ENCODE measurements at places on chromosomes 5 and 9.
A peak's percentile ranks its signal among the peaks of the same experiment; 100 is the strongest.

GRCh38 chr5:10250806-10251276 is 761 bp downstream of the CCT5 start:
- no peak for DNase-seq

DNA sequence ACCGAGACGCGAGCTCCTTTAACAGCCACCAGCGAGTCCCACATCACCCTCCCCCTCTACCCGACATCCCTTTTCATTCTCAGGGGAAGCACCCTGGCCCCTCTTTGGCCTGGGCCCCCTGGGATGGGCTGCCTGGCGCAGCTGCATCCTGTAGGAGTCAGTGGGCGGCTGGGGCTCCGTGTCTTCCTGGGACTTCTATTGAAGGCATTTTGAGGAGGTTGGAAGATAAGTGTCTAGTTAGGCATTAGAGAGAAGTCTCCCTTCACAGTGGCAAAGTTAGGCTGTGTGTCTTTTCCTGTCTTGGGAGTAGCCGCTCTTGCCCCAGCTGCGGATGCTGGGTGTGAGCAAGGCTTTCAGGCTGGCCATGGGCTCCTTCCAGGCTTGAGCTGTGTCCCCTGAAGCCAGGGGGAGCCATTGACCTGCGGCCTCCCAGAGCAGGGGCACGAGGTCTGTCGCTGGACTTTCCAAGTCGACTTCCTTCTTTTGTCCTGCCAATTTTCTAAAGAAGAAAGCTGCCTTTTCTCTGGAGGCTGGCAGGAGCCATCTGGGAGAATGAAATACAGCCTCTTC is 18.6 kb upstream of the NKD2 start:
- DNase-seq, result no peak

GRCh38 chr5:12183003-12183402 is 278.8 kb upstream of the CTNND2 start:
- DNase-seq, result no peak

DNA sequence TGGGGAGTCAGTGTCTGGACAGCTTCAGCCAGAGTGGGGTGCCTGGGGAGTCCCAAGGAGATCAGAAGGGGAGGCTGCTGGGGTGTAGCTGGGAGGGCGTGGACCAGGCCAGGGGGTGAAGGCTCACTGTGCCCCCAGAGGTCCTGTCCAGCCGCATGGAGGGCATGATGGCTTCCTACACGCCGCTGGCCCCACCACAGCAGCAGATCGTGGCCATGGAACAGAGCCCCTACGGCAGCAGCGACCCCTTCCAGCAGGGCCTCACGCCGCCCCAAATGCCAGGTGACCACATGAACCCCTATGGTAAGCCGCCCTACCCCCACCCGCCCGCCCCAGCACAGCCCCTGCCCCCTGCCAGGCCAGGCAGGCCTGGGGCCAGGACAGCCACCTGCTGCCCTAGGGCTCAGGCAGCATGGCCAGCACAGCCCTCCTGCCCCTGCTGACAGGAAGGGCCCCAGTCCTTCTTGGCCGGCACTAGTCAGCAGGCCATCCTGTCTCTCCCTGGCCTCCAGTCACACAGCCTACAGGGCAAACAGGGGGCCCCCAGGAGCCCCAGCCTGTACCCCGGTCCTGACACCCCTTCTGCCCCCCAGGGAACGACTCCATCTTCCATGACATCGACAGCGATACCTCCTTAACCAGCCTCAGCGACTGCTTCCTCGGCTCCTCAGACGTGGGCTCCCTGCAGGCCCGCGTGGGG is 82.1 kb downstream of the LMX1B start:
- DNase-seq, result no peak

DNA sequence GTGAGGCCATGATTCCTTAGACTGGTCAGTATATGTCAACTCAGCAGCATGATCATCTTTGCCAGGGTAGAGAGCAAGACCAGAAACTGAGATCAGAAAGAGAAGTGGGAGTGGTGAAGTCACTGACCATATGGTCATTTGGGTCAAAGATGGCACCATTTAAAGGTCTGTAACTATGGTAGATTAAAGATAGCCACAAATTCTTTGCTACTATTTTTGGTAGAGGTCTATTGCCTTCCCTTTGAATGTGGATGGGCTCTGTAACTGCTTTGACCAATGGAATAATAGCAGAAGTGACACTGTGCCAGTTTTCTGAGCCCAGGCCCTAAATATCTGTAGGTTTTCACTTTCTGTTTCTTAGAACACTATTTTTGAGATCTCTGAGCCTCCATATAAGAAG is 117.6 kb downstream of the PCSK1 start:
- no peak for DNase-seq

GRCh38 chr9:134765785-134766184 is 114.8 kb upstream of the FCN2 start:
- no peak for DNase-seq

- no peak for DNase-seq
Measured at GRCh38 chr5:164345173-164345849, 839.9 kb downstream of the MAT2B start.

- DNase-seq, result no peak
Measured at GRCh38 chr5:150774145-150774544, 4.4 kb upstream of the SMIM3 start.

GRCh38 chr5:127089191-127089590 is 15.9 kb upstream of the C5orf63 start:
- no peak for DNase-seq

- DNase-seq, result no peak
Measured at GRCh38 chr9:71921190-71921814, 9.9 kb downstream of the C9orf85 start.

DNA sequence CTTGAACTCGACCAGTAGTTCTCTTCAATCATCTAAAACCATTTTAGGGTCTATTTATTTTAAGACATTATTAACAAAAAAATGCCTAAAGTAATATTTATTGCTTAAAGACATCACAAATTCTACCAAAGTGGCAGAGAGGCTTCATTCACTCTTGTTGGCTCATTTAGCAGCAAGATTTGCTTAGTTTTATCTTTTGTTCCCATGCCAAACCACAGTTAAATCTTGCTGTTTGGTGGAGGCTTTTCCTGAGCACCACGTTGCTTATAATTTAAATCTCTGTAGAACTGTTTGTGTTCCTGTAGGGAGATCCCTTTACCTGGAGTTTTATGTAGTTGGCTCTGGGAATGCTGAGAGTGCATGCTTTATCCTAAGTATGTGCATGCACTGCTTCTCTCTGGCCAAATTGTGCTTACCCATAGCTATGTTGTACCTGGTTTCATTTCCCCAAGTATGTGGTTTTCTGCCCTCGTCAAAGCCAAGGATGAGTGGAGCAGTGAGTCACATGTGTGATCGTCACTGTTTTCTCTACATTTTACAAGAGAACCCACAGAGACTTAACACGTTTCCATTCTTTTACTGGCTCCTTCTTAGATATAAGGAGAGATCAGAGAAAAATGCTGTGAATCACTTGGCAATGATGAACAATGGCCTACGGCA is 42.1 kb upstream of the MAST4 start:
- no peak for DNase-seq

DNA sequence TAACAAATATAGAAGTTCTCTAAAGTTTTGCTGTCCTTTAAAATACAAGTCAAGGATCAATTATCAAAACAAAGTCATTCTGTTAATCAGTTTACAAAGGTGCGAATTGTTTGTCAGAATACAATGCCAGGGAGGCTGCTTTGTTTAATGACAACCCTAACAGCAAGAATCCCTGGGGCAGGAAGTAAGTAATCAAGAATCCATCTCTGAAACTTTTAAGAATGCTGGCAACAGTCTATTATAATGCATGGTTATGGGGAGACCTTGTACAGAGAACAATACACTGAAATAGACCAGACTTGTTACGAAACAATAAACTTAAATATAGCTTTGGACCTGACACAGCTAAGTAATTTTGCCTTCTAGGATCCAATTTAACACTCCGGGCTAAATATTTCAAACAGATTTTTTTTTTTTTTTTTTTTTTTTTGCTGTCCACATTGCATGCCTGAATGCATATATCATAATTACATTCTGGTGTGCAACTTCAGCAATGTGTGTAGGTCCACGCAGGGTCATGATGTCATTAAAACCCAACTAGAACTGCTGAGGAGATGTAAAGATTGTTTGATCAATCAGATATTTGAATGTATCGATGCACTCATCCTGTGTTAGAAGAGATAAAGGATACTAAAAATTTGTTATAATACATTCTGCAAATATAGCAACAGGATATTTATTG is 421.3 kb downstream of the CETN3 start:
- DNase-seq, result no peak

DNA sequence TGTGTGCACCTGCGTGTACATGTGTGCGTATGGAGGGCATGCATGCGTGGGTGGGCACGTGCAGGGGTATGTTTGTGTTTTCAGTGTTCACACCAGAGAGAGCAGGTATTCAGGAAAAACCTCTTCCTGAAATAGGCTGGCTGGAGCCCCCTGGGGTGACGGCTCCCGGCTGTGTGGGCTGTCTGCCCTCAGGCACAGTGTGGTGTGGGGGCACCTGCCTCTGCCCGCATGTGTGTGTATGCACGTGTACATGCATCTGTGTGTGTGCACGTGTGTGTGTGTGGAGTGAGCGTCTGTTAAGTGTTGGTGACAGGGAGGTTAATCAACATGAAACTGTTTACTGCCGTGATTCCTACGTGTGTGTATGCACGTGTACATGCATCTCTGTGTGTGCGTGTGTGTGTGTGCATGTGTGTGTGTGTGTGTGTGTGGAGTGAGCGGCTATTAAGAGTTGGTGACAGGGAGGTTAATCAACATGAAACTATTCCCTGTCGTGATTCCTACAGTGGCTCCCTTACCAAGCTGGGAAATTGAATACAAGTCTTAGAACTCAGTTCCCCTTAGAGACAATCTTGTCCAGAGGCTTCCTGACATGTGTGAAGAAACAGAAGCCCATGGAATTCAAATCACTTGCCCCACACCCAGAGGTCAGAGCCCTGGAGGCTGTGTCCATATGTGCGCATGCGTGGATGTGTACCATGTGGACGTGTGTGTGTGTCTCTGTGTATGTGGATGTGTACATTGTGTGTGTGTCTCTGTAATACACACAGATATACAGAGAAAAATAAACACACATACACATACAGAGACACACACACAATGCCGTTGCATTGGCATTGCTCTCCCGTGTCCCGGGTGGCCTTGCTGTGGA is 372.4 kb upstream of the IRX4 start:
- no peak for DNase-seq

DNA sequence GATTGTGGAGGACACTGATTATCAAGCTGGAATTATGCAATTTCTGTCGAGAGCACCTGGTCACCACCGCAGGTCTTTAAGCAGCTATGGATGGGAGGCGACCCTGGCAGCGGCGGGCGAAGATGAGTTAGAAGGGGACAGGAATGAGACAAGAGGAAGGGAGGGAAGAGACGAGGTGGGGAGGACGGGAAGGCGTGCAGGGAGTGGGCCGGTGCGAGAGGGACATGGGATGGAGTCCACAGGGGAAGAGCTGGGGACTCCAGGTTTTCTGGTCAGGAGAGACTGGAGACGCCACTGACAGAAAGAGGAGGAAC is 192.3 kb downstream of the MELK start:
- DNase-seq, result no peak

DNA sequence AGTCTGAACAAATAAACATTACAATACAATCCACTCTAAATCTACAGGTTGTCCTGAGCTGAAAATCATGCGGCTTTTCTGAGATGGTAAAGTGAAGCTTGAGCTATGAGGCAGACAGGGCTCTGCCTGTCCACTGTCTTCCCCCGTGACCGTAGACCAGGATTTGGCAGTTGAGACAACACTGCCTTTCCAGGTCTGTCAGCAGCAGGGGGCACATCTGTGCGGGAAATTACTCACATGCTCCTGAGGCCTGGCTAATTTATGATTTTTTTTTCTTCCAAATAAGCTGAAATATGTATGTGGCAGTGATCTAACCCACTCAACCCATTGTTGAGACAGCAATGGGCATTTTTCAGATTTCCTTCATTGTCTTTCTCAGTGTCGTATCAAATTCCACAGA is 307.9 kb downstream of the FBXL7 start:
- no peak for DNase-seq

- DNase-seq, result peak; percentile 63
Measured at GRCh38 chr9:97803167-97804058, 49.6 kb upstream of the FOXE1 start.

DNA sequence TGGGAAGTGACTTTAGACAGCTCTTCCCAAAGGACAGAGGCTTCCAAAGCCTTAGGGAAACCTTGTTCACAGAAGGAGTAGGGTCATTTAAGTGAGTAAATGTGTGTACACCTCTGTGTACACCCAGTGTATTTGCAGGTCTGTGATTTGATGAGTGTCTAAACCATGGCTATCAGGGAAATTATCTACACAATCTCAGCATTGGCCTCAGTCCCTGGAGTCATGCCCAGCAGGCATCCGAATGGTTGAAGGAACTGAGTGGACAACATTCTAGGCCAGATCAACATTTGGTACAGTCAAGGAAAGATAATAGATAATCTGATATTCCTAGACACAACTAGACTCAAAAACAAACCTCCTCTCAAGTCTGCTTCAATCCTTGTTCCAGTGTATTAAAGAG is 258.4 kb upstream of the DAPK1 start:
- no peak for DNase-seq

DNA sequence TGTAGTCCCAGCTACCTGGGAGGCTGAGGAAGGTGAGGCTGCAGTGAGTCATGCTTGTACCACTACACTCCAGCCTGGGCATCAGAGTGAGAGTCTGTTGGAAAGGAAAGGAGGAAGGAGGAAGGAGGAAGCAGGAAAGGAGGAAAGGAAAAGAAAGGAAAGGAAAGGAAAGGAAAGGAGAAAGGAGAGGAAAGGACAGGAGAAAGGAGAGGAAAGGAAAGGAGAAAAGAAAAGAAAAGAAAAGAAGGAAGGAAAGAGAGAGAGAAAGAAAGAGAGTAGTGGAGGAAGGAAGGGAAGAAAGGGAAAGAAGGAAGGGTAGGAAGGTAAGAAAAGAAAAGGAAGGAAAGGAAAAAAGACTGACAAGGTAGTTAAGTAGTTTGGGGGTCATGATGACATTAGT is 162.6 kb upstream of the SLC12A2 start:
- no peak for DNase-seq

DNA sequence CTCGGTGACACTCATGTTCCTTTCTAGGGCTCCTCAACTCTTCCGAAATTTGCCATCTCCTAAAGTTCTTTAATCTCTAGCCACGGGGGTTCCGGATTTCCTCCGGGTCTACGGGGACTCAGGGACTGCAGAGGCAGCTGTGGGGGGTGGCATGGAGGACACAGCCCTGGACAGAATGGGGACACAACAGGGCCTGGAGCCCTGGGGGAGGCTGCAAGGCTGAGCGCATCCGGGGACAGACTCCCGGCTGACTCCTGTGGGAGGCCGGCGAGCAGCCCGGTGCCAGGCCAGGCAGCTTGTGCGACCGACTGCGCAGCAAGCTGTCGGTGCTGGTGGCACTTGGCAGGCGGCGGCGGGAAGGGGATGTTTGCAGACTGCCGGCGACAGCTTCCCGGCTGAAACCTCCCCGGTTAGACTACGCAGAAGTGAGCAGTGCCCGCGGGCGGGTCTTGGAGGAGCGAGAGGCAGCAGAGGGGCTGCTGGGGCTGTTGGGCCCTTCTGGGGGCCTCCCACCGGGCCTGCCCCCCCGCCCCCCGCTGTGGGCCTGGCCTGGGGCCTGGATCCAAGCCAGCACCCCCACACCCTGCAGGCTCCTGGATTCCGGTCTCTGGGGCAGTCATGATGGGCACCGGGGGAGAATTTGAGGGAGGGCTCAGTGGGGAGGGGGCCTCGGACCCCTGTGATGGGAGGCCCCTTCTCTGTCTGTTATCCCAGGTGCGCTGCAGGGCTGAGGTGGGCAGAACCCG is 28.7 kb upstream of the UBAC1 start:
- DNase-seq, result no peak

GRCh38 chr5:61931236-61931635 is 374.8 kb upstream of the KIF2A start:
- no peak for DNase-seq
